Activated naive CD4-positive, alpha-beta T cell treated with anti-CD3 and anti-CD28 coated beads, Interleukin-2, amount 50 U/mL, for 16 hours (primary cell): ENCODE measurements at places on chromosomes 1 and 21.

GRCh38 chr1:65378247-65378946 lies 42.1 kb upstream of the LEPR start:
- DNase-seq = no peak

- DNase-seq = no peak
These were observed 42.4 kb downstream of the CAMTA1 start for GRCh38 chr1:6827630-6828165.

GRCh38 chr1:28644494-28644893 lies 1.6 kb upstream of the TAF12 start:
- DNase-seq = no peak

DNA sequence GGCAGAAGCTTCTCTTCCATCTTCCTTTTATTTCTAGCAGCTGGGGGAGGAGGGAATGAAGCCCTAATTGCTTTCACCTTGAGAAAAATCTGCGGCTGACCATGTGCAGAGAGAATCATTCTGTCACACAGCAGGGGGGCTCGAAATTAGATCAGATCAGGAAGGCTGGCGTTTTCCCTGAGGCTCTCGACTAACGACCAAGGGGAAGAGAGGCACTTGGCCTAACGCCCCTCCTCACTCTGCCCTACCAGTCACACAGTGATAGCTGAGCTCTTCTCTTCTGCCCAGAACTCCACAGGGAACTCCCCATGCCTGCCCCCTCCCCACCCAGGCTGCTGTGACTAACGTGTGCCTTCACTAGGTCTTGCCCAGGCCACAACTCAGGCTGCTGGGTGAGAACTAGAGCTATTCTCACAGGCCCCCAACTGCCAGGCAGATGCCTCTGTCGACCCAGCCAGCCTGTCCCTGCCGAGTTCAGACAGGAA lies 26.5 kb upstream of the KHDRBS1 start:
- no peak for DNase-seq

- no peak for DNase-seq
These were observed 43.5 kb downstream of the TCEANC2 start for GRCh38 chr1:54096877-54097240.

DNA sequence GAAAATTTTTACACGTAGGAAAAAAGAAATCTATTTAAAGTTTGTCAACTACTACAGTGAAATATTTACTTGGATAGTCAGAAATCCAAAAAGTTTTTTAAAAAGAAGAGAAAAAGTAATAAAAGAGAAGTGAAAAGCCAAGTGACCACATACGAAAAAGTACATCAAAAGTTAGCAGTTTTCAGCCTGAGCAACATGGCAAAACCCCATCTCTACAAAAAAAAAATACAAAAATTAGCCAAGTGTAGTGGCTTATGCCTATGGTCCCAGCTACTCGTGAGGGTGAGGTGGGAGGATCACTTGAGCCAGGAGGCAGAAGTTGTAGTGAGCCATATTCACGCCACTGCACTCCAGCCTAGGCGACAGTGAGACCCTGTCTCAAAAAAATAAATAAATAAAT lies 5.2 kb upstream of the MR1 start:
- no peak for DNase-seq

DNA sequence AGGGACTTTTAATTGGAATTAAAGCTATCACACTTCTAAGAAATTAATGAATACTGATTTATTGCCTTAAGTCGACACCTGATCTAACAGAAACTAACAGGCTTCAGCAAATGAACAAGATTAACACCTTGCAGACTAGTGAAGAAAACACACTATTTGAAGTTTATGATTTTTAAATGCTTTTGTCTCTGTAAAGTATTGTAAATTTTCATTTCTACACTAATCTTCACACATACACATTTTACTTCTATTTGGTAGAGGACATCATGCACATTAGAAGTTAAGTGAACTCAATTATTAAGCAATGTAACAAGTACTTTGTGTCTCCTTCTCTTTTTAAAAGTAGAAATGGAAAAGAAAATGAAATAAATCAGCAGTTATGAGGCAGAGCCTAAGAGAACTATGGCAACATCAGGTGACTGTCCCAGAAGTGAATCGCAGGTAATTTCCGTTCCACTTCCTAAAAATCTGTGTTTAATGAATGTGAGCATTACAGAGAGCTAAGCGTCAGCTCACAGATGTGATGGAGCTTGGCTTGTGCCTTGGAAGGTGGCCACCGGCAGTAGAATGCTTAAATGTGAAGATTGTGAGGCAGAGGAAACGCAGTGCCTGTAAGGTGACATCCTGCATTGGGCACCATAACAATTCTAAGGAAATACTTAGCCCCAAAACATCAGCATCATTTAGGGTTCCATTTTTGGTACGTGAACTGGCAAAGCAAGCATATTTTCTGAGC lies 1.2 kb downstream of the PRMT2 start:
- no peak for DNase-seq

DNA sequence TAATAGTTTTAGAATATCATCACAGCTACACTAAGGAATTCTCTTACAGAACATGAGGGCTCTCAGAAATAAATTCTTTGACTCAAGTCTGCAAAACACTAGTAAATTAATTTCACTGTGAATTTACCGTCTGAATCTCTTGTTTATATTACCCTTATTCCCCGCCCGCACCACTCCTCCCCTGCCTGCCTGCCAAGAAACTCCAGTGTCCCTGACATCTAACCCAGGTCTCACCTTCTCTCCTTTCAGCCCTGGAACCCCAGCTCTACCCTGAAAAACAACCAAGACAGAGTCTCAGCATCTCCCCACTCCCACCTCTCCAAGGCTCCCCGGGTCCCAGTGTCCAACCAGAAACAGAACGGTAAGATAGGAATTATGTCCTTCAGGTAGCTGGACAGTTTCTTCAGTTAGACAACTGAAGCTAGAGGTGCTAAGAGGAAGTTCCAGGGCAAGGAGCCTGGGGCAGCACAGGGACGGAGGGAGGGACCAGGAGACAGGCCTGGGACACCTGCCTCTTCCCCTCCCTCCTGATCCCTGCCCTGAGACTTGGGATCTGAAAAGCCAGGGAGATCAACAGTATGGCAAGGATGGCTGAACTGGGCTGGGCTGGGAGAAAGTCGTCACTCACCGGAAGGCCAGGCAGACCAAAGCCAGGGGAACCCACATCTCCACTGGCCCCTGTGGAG lies 15.4 kb downstream of the COL16A1 start:
- DNase-seq = no peak

DNA sequence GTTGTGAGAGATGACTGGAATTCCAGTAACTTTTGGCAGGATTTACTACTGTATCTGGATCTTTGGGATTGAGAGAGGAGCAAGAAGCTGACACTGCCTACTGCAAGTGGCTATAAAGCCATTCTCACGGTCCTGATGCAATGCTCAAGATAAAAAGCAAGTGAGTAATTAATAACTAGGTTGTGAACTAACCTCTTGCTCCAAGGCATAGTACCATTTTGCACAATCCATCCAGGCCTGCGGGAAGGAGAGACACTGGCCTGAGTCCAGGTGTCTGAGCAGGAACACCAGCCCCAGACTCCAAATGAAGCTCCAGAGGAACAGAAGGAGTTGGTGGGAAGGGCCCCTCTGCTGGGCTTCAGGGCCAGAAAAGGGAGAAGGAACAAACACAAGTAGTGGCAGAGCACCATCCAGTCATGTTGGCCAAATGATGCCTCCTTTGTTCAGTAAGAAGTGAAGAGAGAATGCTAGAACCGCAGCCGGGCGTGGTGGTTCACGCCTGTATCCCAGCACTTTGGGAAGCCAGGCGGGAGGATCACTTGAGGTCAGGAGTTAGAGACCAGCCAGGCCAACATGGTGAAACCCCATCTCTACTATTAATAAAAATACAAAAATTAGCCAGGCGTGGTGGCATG lies 9.9 kb upstream of the SLC45A3 start:
- DNase-seq = no peak

- no peak for DNase-seq
These were observed 277.0 kb downstream of the PTPRU start for GRCh38 chr1:29513357-29513756.

GRCh38 chr1:66968574-66968973 lies 43.8 kb downstream of the MIER1 start:
- no peak for DNase-seq

DNA sequence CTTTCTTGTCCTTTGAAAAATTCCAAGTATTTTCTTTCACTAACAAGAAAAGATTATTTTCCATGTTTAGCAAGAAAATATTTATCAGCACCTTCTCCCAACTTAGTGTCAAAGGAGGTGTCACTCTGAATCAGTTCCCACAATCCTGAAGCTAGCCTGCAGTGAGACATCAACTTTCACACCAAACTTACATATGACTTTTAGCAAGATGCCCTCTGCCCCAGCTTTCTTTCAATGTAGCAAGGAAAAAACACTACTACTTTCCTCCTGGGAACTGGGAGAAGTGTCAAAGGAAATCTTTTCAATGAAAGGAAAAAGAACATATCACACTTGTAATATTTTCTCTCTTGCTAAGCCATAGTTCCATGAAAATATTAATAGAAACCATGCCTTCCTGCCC lies 50.9 kb upstream of the PALMD start:
- no peak for DNase-seq

- DNase-seq = no peak
These were observed 66.4 kb downstream of the LMX1A start for GRCh38 chr1:165290148-165290547.

DNA sequence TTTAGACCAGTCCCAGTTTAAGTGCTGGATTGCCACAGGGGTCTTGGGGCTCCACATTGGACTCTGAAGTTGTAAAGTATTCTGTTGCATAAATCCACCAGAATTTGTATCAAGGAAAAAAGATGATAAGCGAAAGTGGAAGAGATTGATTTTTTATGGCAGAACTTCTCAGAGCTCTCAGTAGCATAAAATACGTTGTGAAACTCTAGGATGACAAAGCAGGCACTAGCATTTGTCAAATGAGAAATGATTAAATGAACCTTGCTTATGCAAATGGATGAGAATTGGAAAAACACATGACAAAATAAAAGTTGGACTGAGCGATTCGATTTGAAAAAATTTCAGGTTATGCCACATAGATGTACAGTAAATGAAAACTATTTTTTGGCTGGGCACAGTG lies 253.8 kb upstream of the RAB4A start:
- DNase-seq = no peak

DNA sequence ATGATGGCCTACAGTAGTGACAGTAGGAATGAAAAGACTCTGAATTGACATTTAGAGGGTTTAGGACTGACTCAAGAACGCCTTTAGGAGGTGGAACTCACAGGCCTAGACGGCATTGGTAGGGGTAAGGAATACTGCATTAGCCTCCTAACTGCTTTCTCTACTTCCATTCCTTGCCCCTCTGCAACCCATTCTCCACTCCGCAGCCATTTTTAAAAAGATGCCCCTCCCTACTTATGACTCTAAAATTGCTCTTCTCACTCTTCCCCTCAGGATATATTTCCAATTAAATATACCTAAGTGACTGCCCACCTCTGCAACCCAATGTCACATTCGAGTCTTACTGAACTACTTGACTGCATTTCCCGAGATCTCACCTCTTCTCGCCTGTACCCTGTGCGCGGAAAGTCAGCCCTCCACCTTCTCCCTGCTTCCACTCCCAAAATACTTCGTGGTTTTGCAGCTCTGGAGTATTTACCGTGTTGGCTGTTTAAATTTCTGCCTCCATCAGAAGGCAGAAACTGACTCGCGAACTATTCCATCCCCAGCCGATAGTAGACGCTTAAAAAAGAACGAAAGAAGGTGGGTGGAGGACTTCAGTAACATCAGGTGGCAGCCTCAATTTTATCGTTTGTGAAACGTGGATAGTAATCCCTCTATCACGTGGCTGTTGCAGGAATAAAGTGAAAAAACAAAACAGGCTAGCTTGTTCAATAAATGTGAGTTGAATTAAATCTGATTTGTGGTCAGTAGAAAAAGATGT lies 1.1 kb upstream of the YBX1 start:
- peak; percentile 28 for DNase-seq

GRCh38 chr1:235887676-235888075 lies 21.0 kb upstream of the LYST start:
- DNase-seq = no peak

DNA sequence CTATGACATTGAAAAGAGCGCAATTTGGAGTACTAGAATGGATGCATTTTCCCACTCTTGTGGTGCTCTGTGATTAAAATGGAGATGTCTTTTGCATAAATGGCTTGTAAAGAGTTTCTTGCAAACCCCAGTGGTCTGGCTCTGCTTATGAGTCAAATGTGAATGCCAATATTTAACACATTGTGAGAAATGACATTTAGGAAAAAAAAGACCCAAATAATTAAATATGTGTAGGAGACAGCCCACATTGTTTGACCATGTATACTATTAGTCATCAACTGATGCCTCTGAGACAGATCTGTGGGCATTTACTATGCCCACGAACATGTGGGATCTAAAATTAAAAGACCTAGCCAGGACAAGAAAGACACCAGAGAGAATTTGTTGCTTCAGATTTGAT lies 22.2 kb upstream of the RUNX1 start:
- no peak for DNase-seq

DNA sequence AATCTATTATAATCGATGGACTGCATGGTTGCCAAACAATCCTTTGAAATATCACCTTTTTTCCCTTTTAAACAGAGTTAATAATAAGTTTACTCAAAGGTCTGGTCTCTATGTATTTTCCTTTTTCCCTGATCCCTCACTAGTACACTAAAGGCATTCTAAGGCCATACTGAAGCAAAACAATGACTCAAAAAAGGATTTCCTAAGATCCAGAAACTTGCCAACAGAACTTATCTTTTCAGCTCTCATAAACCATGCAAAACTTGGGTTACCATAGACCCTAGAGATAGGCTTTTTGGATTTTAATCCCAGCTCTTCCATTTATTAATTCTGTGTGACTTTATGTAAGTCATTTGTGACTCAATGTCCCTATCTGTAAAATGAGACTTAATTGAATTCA lies 77.1 kb downstream of the IFI44 start:
- DNase-seq = no peak

GRCh38 chr21:27173053-27173452 lies 206.2 kb upstream of the ADAMTS5 start:
- DNase-seq = no peak

DNA sequence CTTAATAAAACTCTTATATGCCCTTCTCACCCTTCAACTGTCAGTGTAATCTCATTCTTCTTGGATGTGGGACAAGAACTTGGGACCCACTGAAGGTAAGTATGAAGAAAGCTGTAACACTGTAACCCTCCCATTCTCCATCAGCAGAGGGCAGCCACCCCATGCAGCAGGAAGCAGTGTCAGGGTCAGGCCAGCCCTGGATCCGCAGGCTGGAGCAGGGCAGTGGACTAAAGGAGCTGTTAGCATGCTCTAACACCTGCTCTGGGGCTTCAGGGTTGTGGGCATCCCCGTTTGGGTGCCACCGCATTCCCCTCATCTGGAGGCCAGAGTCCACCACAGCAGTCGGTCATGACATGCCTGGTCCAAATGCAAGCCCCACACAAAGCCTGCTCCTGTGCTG lies 156.5 kb downstream of the HIVEP3 start:
- DNase-seq = no peak

- no peak for DNase-seq
These were observed 50.1 kb downstream of the PRDM16 start for GRCh38 chr1:3119061-3119460.
